ENCODE measurements at places on chromosomes 12 and 14.

DNA sequence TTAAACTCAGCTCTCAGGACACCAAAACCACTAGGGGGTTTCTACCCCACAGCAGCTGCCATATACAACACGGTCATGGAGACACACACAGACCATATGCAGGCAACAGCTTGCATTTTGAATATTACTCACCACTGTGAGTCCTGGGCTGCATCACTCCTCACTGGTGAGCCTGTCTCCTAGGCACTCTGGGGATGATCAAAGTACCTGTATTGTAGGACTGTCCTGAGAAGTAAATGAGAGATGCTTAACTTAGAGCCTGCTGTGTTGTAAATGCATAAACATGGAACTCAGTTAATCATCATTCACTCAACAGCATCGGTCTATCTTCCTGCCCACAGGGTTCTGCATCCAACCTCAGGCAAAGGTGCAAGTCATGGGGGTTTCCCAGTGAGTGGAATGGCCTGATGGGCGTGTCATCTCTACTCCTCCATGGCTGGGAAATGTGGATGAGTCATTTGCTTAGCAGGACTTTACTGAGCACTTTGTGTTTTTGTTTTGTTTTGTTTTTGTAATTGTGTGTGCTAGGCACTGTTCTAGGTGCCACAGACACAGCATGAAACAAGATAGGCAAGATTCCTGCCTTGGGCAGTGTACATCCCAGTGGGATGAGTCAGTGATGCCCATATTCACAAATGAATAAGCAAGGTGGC lies 1141.2 kb upstream of the TMEM132C start:
- DNase-seq = no peak

DNA sequence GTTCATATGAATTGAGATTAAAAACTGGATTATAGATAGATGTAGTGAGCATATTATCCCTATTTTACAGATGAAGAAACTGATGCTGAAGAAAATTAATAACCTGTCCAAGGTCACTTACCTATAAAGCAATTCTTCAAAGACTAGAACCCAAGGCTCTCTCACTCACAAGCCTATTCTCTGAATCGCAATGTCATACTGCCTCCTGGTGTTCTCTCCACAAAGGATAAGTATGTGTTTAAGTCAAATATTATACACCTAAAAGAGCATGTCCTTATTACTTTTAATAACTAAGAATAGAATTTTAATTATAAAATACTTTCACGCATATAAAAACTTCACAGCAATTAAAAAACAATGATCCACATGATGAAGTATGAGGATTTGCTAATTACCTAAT lies 721.3 kb upstream of the USP15 start:
- DNase-seq = no peak

DNA sequence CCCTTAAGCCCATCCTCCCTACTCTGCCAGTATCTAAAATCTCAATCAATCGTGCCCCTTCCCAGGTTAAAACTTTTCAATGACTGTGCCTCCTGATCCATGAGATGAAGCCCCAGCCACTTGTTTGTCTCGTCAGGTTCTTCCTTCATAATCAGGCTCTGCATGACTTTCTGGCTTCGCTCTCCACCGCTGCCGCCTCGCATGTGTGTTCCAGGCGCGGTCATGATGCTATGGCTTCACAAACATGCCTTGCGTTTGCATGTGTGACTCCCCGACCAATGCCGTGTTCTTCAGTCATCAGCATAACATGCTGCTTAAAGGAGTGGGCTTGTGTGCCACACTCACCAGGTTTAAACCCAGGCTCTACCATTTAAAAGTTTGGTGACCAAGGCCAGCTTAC lies 5.0 kb upstream of the C1RL start:
- no peak for DNase-seq

DNA sequence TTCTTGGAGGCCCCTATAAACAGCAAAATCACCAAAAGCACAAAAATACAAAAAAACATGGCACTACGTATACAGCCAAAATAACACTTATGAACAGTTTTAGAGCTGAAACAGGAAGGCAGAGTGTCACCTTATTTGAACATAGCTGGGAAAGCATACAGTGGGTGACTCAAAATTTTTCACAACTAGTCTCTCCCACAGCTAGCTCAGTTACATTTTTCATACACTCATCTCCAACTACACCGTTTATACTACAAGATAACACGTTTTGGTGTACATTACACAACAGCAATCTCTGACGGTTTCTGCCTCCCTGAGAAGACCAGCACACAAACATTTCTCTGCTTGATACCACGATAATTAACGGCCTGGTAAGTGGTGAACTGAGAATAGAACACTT lies 2.9 kb downstream of the RAD52 start:
- peak; percentile 26 for DNase-seq

- DNase-seq = peak; percentile 53
These were observed 36.3 kb upstream of the NPFF start for GRCh38 chr12:53543539-53543938.

DNA sequence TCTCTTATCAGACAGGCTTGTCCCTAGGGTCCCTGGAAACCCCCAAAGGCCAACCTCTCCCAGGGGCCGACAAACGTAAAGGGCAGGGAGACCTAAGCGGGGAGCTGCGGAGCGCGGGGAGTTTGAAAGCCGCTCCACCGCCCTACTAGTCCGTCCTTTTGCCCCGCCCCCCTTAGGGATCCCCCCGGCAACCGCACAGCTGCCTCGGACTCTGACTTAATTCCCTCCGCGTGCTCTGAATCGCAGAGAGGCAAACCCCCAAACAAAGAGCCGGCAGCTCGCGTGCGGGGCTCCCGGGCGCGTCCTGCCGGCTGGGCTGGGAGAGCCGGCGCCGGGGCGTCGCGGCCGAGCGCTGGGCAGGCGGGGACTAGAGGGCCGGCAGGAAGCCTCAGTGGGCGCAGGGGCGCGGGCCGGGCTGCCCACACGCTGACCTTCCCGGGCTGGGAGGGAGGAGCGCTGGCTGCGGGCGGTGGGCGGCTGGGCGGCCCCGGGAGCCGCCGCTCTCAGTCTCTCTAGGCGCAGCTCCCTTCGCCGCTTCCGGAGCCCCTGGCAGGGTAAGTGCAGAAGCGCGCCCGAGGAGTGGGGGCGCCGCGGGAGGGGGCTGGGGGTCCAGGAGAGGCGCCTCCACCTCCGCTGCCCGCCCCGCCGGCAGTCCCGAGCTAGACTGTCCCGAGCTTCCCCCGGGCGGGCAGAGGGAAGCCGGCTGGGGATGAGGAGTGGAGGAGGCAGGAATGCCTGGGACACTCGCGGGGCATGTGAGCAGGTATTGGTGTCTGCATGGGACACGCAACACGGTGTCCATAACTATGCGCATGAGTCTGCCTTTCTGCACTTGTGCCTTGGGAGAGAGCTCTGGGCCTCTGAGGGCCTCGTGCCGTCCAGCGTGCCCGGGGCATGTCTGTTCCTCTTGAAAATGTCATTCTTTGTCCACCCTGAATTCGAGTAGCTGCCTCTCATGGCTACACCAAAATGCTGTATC lies at the start of gene TSPAN11:
TSPAN11 (plus strand) TSS at position 506 of the 979 bp plus-strand sequence. CDS start 27,244 bp downstream, outside the sequence.
- no peak for DNase-seq

- no peak for DNase-seq
These were observed 398.7 kb downstream of the BTG1 start for GRCh38 chr12:91746976-91747375.

- DNase-seq = no peak
These were observed 1316.7 kb upstream of the TMEM132C start for GRCh38 chr12:126950266-126950665.

DNA sequence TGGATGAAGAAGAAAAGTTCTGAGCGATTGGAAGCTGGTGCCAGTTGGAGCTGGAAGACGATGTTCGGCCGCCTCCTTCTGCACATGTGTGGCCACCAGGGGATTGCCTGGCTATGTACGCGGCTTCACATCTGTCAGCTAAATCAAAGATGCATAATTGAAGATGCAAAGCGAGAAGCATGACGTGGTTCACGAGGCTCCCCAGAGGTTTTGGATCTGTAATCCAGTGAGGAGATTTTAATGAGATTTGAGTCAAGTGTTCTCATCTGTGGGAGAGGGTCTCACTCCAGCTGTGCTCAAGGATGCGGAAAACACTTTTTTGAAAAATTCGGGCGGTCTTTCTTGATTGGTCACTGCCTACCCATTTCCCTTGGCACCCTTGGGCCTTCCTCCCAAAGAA lies 94.6 kb downstream of the PAX9 start:
- no peak for DNase-seq

DNA sequence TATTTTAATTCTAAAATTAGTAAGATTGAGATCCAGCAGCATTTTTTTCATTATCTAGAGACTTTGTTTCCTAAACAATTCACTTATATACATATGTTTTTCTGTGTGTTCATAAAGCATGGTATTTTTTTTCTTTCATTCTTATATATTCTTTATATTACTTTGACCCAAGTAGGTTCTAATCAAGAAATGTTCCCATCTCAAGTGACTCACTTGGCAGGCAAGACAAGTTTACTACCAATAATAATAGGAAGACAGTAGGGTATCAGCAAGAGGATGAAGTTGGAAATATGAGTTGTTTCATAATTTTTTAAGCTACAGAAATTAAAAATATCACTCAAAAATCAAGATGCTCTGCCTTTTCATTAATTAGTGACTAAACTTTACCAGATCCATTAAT lies 613.4 kb upstream of the ATP2B1 start:
- no peak for DNase-seq

DNA sequence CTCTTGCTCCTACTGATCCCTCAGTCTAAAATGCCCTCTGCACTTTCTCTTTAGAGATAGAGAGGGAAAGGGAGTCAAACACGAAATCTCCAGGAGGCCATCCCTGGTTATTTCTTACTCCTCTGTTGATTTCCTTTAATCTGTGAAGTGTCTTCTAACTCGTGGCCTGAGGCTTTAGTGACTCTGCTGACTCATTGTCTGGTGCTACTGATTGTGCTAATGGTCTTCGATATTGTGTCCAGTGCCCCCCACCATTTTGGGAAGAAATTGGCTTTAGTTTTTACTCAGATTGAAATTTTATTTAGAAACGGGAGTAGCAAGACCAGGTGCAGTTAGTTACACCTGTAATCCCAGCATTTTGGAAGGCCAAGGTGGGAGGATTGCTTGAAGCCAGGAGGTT lies 839 bp downstream of the CLEC9A start:
- DNase-seq = peak; percentile 58

DNA sequence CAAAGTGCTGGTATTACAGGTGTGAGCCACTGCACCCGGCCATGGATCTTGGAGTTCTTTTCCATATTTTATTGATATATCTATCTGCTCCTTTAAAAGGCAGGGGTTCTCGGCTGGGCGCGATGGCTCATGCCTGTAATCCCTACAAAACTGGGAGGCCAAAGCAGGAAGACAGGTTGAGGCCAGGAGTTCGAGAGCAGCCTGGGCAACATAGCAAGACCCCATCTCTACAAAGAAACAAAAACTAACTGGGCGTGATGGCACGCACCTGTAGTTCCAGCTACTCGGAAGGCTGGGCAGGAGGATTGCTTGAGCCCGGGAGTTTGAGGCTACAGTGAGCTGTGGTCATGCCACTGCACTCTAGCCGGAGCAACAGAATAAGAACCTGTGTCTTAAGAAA lies 12.1 kb upstream of the GAPDH start:
- DNase-seq = no peak

DNA sequence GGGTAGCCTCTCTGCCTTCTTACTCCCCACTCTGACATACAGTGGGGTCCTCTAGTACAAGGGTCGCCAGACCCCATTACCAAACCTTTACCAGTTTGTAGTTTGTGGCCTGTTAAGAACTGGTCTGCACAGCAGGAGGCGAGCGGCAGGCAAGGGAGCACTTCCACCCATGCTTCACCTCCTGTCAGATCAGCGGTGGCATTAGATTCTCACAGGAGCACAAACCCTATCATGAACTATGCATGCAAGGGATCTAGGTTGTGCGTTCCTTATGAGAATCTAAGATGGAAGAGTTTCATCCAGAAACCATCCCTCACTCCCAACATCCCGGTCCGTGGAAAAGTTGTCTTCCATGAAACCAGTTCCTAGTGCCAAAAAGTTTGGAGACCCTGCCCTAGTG lies 146.5 kb downstream of the HMGA2 start:
- no peak for DNase-seq

DNA sequence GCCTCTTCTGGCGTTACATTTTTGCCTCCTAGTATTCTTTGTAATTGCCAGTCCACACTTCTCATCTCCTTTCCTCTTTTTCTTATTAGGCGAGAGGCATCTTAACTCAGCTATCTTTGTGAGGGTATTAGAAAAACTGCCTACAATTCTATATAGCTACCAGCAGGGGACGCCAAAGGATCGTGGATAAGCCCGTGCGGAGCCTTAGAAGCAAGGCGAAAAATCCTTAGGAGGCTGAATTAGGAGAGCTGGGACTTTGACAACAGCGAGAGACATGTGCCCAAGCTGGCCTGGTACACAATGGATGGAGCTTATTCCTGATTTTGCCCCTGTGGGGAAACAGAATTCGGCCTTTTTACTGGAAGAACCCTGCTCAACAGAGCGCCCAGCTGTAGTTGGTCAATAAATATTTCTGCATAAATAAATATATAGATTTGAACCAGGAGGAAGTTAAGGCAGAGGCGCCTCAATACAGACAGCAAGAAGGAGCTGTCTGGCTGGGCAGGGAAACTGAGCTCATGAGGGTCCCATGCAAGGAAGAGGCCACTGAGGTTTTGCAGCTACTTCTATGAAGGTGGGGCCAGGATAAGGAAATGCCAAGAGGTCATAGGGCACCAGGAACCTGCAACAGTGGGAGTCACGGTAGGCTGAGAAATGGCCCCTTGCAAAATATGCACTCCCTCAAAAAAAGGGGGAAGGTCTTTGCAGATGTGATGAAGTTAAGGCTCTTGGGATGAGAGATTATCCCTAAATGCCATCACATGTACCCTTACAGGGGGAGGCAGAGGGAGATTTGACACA lies 14.6 kb upstream of the RBM19 start:
- peak; percentile 71 for DNase-seq

GRCh38 chr12:58895053-58895452 lies 25.3 kb downstream of the LRIG3 start:
- no peak for DNase-seq

- DNase-seq = no peak
These were observed 57.5 kb downstream of the CALM1 start for GRCh38 chr14:90454041-90455000.

GRCh38 chr14:28057359-28058296 lies 709.0 kb upstream of the FOXG1 start:
- peak; percentile 9 for DNase-seq

- DNase-seq = peak; percentile 74
These were observed at the start of gene OLR1 for GRCh38 chr12:10171973-10172728. Gene OLR1, minus strand, starts transcription at chr12:10172132. Its CDS starts 55 bp downstream, at chr12:10172077.

DNA sequence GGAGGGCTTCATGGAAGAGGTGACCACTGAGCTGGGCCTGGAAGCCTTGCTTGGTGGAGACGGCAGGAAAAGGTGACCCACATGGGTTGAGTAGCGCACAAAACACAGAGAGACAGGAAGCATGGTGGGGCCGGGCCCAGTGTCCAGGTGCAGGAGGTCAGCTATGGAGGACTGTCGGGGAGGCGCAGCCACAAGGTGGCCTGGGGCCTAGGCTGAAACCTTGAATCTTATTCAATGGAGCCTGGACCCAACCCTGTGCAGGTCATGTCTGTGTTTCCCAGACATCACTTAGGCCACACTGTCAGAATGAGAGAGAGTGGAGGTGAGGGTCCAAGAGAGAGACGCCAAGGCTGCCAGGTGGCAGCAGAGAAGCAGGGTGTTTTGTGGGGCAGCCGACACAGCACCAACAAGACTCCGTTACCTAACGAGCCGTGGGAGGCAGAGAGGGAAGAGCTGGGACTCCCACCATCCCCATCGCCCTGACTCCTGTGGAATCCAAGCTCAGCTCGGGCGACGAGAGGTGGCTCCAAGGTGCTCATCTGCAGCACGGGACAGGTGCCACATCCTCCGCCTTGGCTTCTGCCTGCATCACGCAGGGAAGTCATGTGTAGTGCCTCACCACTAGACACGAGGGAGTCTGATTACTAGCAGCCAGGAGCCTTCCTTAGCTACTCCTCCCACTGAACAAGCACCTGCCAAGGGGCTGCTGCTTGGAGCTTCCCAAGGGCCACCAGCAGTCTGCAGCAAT lies 38.7 kb downstream of the DEGS2 start:
- no peak for DNase-seq

All from inflammatory macrophage (primary cell).